Activated naive CD4-positive, alpha-beta T cell treated with anti-CD3 and anti-CD28 coated beads, Interleukin-2, amount 50 U/mL, for 72 hours (primary cell): ENCODE measurements at places on chromosomes 6 and 20. TPM values are rescaled to one million over a fixed set of nuclear protein-coding genes. Genes with fewer than 3 reads are reported as not detected.

DNA sequence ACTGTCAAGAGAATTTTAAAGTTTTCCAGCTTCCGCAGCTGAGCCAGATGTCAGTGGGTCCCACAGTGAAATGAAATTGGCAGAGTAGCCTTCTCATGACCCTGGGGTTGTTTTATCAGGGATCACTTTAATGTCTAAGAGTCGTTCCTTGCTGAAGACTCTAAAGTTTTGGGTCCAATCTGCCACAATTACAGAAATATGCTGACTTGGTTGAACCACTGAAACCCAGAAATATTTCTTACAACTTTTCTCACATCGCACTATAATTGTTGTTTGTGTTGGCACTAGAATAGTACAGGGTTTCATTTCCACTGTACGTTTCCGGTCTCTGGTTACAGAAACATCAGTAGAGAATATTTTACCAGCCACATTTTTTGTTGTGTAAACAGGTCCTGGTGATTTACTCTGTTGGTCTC is 109.0 kb downstream of the HMGCLL1 start:
- no peak for DNase-seq

TRIM38 gene
- 37.7 TPM for total RNA-seq

- DNase-seq = peak; percentile 80
Observed at GRCh38 chr20:47357296-47358038, 968 bp upstream of the ZMYND8 start.

NOX3 gene
- total RNA-seq = not detected

DNA sequence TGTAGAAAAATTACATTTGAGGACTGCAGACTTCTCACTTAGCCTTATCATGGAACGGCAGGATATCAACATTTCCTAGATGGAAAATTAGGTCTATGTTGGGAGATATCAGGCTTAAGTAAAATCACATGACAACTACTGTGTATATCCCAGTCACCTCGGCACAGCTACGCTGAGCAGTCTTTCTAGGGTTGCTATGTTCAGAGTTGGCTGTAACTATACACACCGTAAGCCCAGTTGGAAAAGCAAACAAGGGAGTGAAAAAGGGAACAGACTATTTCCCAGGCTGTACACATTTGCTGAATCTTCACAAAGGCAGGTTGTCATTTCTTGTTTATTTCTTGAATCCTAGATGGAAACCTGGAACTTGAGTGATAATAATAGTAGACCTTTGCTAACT is 80.7 kb upstream of the PTPRK start:
- DNase-seq = no peak

MOXD1 gene
- not detected for total RNA-seq

DNA sequence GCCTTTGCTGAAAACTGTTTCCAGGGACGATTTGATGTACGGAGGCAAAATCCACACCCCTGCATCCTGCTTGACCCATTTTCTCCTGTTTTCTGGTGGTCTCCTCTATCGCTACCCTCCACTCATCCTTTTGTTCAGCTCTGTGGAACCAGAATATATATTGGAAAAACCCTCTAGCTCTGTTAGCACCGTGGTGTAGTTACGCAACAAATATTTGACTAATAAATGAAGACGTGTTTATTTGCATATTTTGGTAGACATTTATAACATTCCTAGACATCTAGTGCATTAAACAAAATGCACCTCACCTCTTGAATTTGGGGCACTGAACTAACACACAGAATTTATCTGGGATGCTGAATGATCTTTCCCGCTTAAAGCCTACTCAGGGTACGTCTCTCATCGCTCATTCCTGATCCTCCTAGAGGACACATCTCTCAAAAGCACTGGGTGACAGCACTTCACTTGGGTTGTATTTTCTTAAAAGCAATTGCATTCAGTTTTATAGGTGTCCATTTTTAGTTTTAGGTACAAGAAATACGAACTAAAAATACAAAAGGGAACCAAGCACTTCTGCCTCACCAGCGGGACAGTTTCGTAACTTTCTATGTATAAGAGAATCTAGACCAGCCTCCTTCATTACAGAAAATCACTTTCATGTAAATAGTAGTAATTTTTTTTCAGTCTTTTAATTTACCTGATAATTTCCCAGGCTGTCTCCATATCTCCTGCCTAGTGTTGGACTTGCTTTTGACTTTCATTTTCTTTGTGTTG is 59.2 kb downstream of the SNRNP48 start:
- no peak for DNase-seq

DNA sequence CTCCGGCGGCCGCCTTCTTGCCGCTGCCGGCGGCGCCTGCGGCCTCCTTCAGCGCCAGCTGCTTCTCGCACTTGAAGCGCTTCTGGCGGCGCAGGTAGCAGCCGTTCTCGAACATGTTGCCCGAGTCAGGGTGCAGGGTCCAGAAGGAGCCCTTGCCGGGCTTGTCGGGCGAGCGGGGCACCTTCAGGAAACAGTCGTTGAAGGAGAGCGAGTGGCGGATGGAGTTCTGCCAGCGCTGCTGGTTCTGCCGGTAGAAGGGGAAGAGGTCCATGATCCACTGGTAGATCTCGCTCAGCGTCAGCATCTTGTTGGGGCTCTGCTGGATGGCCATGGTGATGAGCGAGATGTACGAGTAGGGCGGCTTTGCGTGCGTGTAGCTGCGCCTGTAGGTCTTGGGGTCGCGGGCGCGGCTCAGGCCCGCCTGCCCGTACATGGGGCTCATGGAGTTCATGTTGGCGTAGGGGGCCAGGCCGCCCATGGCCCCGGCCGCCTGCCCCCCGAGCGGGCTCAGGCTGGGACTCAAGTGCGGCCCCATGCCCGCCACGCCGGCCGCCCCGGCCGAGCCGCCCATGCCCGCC is 1.9 kb downstream of the FOXA2 start:
- DNase-seq = no peak

RPL7L1 gene
- 125 TPM for total RNA-seq

GRCh38 chr6:30818391-30818841 is 65.9 kb upstream of the DDR1 start:
- no peak for DNase-seq

DNA sequence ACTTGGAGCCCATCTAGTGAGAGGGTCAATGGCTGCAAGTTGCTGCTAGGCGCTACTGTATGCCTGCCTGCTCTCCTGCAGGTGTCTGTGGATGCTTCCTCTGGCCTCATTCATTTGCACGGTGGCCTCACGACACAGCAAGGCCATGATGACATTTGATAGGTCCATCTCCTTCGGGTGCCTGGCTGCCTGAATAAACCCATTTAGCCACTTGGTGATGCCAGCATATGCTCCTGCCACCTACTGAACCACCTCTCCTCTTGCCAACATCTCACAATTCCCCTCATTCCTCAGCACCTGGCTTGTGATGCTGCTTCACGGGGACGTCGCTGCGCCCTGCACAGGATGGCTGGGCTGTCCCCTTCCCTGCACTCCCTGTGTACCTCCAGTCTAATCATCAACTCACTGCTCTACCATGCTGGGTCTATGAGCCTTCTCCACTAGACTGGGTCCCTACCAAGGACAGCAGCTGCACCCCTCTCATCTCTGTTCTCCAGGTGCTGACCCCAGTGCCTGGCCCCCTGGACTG is 51.1 kb downstream of the AGPAT4 start:
- DNase-seq = no peak

IL17A gene
- 1.3 TPM for total RNA-seq

DNA sequence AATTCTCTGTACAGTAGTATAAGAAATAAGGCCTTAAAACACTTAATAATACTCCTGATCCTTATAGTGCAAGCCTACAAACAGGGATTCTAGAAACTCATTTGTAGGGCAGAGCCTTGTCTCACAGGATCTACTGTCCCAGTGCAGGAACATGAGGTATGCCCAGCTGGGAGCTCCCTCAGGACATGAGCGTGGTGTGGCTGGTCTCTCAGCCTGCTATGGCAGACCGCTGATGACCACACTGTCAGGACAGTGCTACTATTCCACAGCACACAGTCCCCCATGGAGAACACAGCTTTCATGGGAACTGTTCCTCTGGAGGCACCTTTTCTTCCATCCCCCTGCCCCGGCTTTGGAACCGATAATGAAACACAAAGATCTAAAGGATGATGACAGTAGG is 53.0 kb downstream of the SERAC1 start:
- no peak for DNase-seq

- DNase-seq = no peak
Observed at GRCh38 chr6:47134476-47135189, 92.5 kb upstream of the ADGRF1 start.
